T-cell (primary cell): ENCODE measurements at places on chromosomes 12 and 14. TPM values are rescaled to one million over a fixed set of nuclear protein-coding genes. Genes with fewer than 3 reads are reported as not detected.

GRCh38 chr12:63420206-63420644 lies 248.1 kb downstream of the DPY19L2 start:
- no peak for DNase-seq
- no peaks in the 10 kb centered on the region for H3K4me1 ChIP-seq
- H3K4me3 ChIP-seq, result no peak overlapping the region
- no peaks in the 10 kb centered on the region for H3K36me3 ChIP-seq
- no peaks in the 10 kb centered on the region for H3K27me3 ChIP-seq

- H3K27ac ChIP-seq, result no peak overlapping the region
- no peak for DNase-seq
- no peaks in the 10 kb centered on the region for H3K27me3 ChIP-seq
These were observed 209.9 kb downstream of the PHETA1 start for GRCh38 chr12:111158992-111159391.

- no peaks in the 10 kb centered on the region for H3K36me3 ChIP-seq
- DNase-seq, result no peak
- no peak overlapping the region for H3K27ac ChIP-seq
- H3K4me1 ChIP-seq, result no peaks in the 10 kb centered on the region
- H3K27me3 ChIP-seq, result no peaks in the 10 kb centered on the region
These were observed 94.9 kb upstream of the SLC16A7 start for GRCh38 chr12:59500915-59501314.

DNA sequence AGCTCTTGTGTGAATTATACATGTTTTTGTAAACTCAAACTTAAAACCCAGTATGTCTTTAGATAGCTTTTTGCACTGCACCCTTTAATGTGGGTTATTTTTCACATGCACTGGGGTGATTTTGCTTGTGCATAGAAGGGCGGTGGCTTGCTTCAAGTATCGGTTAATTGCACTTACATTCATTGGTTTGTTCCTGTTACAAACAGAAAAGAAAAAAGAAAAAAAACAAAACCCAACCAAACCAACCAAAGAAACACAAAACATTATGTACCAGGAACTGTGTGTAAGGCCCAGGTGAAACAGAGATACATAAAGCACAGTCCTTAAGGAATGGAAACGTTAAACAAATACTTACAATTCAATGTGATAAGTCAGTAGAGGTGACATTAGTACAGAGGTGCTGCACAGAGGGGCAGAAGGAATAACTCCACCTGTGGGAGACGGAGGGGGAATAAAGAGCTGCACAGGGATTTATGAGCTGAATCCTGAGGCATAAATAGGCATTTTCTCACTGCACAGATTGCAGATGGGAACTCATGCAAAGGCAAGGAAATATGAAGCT lies 151.4 kb downstream of the KTN1 start:
- no peaks in the 10 kb centered on the region for H3K27me3 ChIP-seq
- no peaks in the 10 kb centered on the region for H3K4me1 ChIP-seq
- H3K27ac ChIP-seq, result no peak overlapping the region
- no peak for DNase-seq

GRCh38 chr12:26425587-26426260 lies 230.4 kb downstream of the SSPN start:
- H3K36me3 ChIP-seq, result peaks cover 2% of the 10 kb centered on the region
- no peak overlapping the region for H3K4me3 ChIP-seq
- no peak for DNase-seq

DNA sequence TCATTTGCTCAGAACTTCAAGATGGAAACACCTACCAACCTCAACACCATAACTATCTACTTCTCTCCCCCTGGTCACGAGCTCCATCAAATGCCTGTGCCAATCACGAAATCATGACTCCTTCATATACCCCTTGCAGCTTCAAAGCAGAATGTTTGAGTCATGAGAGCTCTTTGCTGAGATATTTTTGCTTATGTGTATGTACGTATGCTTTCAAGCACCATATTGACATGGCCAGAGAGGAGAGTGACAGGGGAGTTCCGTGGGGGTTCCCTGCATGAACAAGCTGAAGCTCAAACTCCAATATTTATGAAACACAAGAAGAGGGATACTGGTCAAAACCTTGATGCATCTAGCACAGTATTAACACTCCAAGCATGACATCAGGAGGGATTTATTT lies 374.4 kb downstream of the DPF3 start:
- no peaks in the 10 kb centered on the region for H3K36me3 ChIP-seq
- no peak for DNase-seq
- H3K27ac ChIP-seq, result peak overlapping the region; percentile 75
- no peaks in the 10 kb centered on the region for H3K27me3 ChIP-seq
- peaks cover 35% of the 10 kb centered on the region for H3K4me1 ChIP-seq

DNA sequence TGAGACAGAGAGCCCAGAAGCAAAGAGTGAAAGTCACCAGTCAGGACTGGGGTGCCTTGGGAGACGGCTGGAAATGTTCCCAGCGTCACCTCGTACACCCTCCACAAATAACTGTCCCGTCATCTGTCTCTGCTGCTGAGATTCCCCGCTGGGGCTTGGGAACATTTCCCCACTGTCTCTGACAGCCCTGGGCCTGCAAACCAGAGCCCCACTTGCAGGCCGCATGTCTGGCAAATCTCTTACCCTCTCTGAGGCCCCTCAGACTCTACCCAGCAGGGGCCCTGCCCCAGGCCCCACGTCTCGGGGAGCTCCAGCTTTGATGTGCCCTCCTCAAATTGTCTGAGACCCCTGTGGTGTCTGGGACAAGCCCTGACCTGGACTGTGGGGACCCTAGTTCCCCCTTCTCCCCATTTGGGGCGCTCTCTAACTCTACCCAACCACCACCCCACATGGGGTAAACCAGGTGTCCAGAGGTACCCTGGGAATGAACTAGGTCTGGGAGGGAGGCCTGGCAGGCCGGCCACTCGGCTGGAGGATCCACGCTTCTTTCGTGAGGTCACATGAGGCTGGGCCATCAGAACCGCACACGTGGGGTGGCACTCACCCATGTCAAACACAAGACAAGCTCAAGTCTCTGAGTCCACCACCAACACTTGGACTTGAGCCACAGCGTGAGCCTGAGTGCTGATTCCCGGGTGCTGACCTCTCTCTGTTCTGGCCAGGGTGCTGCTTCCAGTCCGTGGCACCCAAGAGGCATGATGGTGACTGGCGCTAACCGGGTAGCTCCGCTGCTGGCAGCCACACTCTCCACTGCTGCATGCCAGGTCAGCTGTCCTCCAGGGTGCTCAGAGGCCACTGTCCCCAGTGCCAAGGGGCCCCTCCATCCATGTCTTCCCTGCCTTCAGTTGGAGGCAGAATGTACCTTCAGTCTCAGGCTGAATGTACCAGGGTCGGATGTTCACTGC lies 59.8 kb downstream of the DIO3 start:
- H3K27ac ChIP-seq, result no peak overlapping the region
- no peaks in the 10 kb centered on the region for H3K36me3 ChIP-seq
- DNase-seq, result no peak
- no peaks in the 10 kb centered on the region for H3K27me3 ChIP-seq
- H3K4me1 ChIP-seq, result no peaks in the 10 kb centered on the region
- H3K4me3 ChIP-seq, result no peak overlapping the region

GRCh38 chr14:30848449-30849240 lies 25.7 kb upstream of the COCH start:
- no peak for DNase-seq
- H3K4me1 ChIP-seq, result no peaks in the 10 kb centered on the region
- no peak overlapping the region for H3K4me3 ChIP-seq
- H3K27ac ChIP-seq, result no peak overlapping the region
- H3K27me3 ChIP-seq, result peaks cover 4% of the 10 kb centered on the region

DNA sequence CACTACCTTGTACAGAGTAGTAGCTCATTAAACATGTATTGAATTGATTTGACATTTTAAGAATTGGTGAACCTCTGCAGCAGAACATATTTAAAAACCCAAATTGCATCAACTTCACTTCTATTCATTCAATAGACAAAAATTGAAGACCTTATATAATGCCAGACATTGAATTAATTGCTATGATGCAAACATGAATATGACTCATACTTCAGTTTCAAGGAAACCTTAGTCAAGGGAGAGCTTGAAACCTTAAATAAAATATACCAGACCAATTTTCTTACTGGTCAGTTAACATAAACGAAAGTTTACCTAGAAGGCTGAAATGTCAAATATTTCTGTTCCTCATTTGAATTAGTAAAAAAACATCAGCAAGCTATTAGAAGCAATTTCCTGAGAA lies 5.0 kb upstream of the MGAT4C start:
- H3K27ac ChIP-seq, result no peak overlapping the region
- no peak for DNase-seq
- no peaks in the 10 kb centered on the region for H3K4me1 ChIP-seq
- H3K27me3 ChIP-seq, result no peaks in the 10 kb centered on the region
- H3K4me3 ChIP-seq, result no peak overlapping the region

GRCh38 chr14:71591929-71592328 lies 340.3 kb upstream of the RGS6 start:
- no peak for DNase-seq
- H3K27ac ChIP-seq, result no peak overlapping the region

DNA sequence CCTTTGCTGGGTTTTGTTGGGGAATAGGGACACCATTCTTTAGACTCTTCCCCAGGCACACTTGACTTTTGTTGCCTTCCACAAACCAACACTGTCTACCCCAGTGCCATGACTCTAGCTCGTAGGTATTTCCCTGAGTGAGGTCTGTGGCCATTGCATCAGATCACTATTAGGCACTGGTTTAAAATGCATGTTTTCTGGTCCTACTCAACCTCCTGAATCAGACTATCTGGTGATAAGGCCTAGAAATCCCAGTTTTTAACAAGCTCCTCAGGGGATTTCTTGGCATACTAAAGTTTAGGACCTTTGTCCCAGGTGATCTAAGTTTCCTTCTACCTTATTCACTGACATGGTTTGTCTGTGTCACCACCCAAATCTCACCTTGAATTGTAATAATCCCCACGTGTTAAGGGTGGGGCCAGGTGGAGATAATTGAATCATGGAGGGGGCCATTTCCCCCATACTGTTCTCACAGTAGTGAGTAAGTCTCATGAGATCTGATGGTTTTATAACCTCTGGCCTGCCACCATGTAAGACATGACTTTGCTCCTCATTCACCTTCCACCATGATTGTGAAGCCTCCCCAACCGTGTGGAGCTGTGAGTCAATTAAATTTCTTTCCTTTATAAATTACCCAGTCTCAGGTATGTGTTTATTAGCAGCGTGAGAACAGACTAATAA lies 87.8 kb upstream of the PSMC1 start:
- no peak for DNase-seq
- H3K4me3 ChIP-seq, result no peak overlapping the region
- peaks cover 12% of the 10 kb centered on the region for H3K27me3 ChIP-seq
- H3K4me1 ChIP-seq, result no peaks in the 10 kb centered on the region
- no peak overlapping the region for H3K27ac ChIP-seq
- H3K36me3 ChIP-seq, result no peaks in the 10 kb centered on the region

GRCh38 chr14:90454041-90455000 lies 57.5 kb downstream of the CALM1 start:
- no peak overlapping the region for H3K4me3 ChIP-seq
- no peak overlapping the region for H3K27ac ChIP-seq
- no peaks in the 10 kb centered on the region for H3K27me3 ChIP-seq

GRCh38 chr12:49905718-49906314 lies 2.1 kb upstream of the FAIM2 start:
- H3K4me1 ChIP-seq, result peaks cover 15% of the 10 kb centered on the region
- no peaks in the 10 kb centered on the region for H3K27me3 ChIP-seq
- H3K4me3 ChIP-seq, result no peak overlapping the region
- no peak for DNase-seq
- H3K36me3 ChIP-seq, result no peaks in the 10 kb centered on the region

DNA sequence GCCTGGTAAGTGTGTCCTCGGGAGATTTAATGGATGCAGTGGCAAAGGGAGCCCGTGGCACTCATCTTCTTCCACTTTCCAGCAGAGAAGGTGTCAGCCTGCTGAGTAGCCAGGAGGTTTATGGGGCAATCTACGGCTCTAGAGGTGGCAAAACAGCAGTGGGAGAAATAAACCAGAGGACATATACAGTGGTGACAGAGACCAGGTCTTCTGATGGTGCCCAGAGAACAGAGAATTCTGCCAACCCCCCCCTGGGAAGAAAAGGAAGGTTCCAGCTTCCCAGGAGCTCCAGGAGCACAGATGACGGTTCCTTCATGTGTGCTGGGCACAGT lies 43.0 kb downstream of the SMIM41 start:
- no peak for DNase-seq
- no peaks in the 10 kb centered on the region for H3K4me1 ChIP-seq
- no peak overlapping the region for H3K4me3 ChIP-seq
- H3K27me3 ChIP-seq, result peaks cover 68% of the 10 kb centered on the region

GRCh38 chr12:3489057-3489456 lies 1.9 kb upstream of the PRMT8 start:
- no peak for DNase-seq
- no peak overlapping the region for H3K4me3 ChIP-seq
- H3K27me3 ChIP-seq, result peaks cover 55% of the 10 kb centered on the region
- no peaks in the 10 kb centered on the region for H3K4me1 ChIP-seq
- no peaks in the 10 kb centered on the region for H3K36me3 ChIP-seq
- no peak overlapping the region for H3K27ac ChIP-seq

DNA sequence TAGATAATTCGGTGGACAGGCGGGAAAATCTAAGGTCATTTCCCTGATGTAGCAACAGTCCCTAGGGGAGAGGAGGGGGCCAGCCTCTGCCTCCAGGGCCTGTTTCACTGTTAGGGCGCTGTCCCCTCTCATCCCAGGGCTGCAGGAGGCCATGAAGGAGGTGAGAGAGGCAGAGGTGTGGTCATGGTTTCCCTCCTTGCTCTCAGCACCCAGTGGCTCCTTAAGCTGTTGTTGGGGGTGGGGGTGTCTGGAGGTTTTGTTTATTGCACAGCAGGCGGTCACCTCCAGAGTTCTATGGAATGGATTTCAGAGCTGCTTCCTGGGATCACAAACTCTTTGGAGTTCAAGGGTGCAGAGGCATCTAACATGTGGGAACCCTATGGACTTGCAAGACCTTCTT lies 212.5 kb upstream of the RTL1 start:
- H3K4me3 ChIP-seq, result no peak overlapping the region
- no peaks in the 10 kb centered on the region for H3K4me1 ChIP-seq
- H3K27me3 ChIP-seq, result peaks cover 36% of the 10 kb centered on the region
- no peak overlapping the region for H3K27ac ChIP-seq
- H3K36me3 ChIP-seq, result no peaks in the 10 kb centered on the region

DNA sequence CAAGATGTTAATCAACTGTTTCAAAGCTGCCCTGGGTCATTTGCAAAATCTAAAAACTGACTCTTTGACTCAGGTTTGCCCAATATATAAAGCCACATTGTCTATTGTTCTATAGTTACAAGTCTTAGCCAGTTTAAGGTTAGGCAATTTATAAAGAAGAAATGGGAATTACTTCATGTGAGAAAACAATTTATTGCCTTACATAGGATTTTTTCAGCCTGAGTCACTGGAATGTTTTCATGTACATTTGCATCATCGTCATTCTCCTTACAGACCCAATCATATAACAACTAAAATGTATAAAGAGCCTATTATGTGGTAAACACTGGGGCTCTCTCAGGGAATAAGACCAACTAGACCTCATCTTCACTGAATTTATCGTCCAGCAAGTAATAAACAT lies 100.3 kb upstream of the PLEKHG7 start:
- H3K27me3 ChIP-seq, result no peaks in the 10 kb centered on the region
- H3K4me1 ChIP-seq, result no peaks in the 10 kb centered on the region
- no peak overlapping the region for H3K4me3 ChIP-seq
- no peaks in the 10 kb centered on the region for H3K36me3 ChIP-seq
- no peak overlapping the region for H3K27ac ChIP-seq

Gene TTLL5
- 32.8 TPM for total RNA-seq

Gene VRTN
- not detected for total RNA-seq

Gene TPPP2
- total RNA-seq, result not detected

Gene EML5
- total RNA-seq, result 4.9 TPM

Gene KRT76
- total RNA-seq, result not detected

Gene RFX4
- not detected for total RNA-seq

Gene PTHLH
- not detected for total RNA-seq

Gene A2M
- not detected for total RNA-seq

Gene B3GNT4
- not detected for total RNA-seq
